ENCODE measurements at places on chromosomes 4 and X.

- DNase-seq: no peak
Observed at GRCh38 chr4:172996571-172997216, 171.9 kb upstream of the GALNT7 start.

- DNase-seq: peak; percentile 1
Observed at GRCh38 chrX:123422875-123423274, 238.8 kb downstream of the GRIA3 start.

GRCh38 chrX:10393899-10394298 lies 226.5 kb downstream of the MID1 start:
- no peak for DNase-seq

DNA sequence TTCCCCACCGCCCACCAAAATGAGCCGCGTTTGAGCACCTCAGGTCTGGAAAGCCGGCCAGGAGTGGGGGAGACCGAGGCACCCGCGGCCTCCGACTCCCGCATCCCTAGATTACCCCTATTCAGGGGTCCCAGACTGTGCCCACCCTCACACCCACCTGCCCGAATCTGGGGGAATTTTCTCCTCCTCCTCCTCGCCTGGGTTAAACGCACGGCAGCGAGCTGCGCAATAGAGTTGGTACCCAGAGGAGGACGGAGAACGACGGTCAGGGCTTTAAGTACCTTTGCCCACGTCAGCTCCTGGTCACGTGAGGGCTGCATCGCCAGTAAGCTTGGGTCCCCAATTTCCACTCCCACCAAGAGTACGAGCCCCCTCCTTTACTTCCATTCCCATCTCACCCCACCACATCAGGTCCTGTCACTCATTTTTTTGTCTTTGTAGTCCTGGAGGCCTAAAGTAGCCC lies at the start of gene ARMCX2:
ARMCX2 (minus strand) TSS at position 250 of the 463 bp plus-strand sequence. CDS start 2,262 bp downstream, outside the sequence.
- peak; percentile 52 for DNase-seq

GRCh38 chr4:26407476-26407875 lies 82.8 kb downstream of the CCKAR start:
- DNase-seq: no peak
